ENCODE measurements at places on chromosomes 1 and 21.

GRCh38 chr21:20646431-20647165 lies 351.6 kb upstream of the NCAM2 start:
- no peak for DNase-seq

- DNase-seq = no peak
Measured at GRCh38 chr1:91513706-91514105, 13.1 kb downstream of the CDC7 start.

- peak; percentile 32 for DNase-seq
Measured at GRCh38 chr1:154423988-154424326, 18.8 kb downstream of the IL6R start.

DNA sequence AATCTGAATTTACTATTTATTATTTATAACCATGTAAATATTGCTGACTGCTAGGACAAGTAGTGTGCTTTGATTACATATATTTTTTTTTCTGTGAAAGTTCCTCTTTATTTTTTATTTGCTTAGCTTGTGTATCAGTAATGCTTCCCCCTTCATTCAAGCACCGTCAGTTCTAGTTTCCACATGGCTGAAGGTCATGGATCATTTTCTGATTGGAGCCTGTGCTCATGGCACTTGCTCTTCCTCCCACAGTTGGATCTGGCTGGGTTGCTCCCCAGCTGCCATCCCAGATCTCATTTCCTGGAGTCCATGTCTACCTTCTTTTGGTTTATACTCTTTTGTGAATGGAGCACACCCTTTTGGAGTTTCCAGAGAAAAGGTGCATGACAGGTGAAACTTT lies 57.0 kb upstream of the IGSF5 start:
- DNase-seq = no peak

DNA sequence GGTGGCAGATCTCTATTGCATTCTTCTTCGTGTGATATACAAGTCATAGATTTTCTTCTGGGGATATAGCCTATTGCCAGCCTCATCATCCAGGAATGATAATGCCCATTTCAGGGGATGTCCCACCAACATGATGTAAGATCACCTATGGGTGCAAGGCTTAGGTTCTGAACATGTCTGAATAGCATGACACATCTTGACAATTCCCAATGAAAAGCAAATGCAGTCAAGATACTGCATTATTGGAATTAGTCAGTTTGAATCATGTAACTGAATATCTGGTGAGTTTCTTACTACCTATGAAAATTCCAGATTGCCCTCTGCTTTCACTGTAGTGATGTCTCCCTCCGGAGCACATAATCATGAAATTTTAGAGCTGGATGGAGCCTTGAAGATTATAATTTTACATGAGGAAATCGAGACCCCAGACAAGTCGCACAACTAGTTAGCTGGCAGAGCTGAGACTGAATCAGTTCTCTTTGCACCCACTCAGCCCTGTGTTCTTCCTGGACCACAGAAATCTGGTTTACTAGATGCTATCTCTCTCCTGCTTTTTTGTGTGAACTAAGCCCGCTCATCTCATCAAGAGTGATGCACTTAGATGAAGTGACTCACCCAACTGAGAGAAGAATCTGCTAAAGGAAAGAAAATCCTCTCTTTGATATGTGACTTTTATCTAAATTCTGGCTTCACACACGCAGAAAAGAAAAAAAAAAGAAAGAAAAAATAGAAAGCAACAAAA lies 65.0 kb downstream of the WDR64 start:
- no peak for DNase-seq

DNA sequence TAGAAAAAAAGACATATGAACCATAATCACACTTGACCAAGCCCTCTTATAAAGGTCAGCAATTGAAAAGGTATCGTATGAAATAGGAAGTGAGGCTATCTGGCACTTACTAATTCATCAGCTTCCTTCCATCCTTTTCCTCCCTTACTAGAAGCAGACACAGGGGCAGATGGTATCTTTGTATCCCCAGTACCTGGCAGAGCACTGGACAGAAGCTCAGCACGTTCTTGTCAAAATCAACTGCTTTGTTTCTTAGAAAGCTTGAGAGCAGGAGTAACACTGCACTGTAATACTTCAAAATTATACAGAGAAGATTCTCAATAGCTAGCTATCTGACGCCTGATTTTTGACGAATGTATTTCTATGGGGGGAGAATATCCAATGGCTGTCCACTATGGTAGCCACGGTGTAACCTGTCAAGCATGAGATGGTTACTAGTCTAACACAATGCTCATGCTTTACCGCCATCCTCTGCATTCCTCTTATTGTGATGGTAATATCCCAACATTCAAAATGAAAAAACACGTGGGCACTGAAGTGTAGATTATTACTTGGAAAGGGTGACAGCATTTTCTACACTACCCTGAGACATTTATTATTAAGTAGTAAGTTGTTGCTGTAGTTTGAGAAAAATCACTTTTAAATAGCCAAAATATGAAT lies 175.6 kb downstream of the SIPA1L2 start:
- DNase-seq = no peak

- no peak for DNase-seq
Measured at GRCh38 chr1:1374589-1374928, 448 bp downstream of the AURKAIP1 start.

- no peak for DNase-seq
Measured at GRCh38 chr1:6263716-6264115, 2.8 kb upstream of the GPR153 start.

DNA sequence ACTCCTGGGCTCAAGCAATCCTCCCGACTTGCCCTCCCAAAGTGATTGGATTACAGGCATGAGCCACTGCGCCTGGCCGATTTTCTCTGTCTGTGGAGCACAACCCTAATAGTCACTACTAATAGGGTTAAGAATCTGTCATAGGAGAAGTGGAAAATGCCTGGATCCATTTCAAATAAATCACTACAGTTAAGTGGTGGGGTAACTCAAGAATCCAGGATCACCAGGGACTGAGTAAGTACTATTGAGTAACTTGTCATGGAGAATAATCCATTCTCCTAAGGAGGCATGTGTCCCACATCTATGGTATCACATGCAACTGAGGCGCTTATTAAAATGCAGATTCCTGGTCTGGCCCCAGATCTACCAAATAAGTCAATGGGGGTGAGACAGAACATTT lies 53.2 kb downstream of the OPTC start:
- no peak for DNase-seq

GRCh38 chr1:11314959-11315358 lies 42.0 kb downstream of the UBIAD1 start:
- no peak for DNase-seq

DNA sequence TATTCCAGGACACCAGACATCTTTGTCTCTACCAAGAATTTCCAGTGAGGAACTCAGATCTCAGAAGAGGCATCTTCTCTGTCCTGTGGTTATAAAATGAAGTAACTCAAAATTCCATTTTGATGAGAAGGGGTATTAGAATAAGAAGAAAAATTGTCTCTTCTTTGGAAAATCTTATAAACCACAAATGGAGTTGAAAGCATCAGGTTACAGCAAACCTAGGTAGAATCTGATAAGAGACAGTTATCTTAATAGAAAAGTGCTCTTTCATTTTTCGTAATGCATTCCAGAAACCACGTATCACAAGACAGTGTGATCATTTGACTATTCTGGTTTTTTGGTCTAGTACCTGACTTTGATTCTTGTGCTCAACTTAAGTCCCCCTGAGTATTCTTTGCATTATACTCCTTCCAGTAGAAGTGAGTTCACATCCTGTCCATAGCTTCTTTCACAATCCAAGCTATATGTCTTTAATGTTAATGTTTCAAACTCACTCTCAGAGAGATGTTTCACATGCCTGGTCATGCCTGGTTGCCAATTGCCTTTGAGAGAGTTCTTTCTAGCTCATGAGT lies 120.9 kb upstream of the PRDX6 start:
- DNase-seq = no peak

DNA sequence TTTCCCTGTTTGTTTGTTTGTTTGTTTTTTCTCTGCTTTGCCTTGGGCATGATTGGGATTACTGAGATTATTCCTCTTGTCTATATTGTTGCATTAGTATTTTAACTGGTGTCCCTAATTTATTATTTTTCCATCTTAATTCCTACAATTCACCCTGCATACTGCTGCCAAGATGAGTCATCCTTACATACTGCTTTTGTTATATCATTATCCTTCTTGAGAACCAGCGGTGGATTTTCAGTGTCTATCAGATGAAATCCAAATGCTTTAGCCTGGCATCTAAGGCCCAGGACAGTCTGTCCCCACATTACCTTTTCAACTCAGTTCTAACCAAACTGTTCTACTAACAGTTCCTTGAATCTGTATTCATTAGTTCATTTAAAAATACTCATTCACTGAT lies 101.7 kb downstream of the OLFML2B start:
- no peak for DNase-seq

DNA sequence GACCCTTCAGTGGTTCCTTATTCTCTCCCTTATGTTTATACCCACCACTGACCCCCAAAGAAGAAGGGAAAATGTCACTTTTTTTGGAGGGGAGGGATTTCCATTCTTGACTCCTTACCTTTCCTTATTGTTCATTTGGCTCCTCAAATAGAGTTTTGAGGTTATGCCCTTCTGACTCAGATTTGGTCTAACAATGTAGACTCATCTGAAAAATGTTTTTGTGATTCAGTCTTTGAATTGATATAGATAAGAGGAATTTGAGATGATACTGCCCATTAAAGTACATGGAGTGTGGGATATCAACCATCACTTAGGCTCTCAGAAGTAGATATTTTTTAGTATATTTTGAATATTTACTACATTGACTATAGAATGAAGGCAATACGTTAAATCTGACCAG lies 16.1 kb downstream of the USP1 start:
- no peak for DNase-seq

DNA sequence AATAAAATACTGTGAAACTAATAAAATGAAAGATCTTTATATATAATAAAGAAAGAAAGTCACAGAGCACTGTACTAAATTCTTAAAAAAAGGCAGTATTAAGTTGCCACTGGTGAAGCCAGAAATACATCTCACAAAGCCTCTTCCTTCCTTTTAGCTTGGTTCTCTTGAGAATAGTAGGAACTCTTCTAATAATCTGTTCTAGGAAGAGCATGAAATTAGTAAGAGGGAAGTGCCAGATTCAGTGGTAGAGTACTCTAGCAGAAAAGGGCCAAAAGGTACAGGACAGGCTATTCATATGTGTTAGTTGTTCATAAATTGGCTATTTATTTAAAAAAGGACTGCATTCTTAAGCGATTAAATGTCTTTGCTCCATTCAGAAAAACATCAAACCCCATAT lies 33.7 kb downstream of the CTTNBP2NL start:
- DNase-seq = no peak

- no peak for DNase-seq
Measured at GRCh38 chr1:237005674-237006073, 1.4 kb upstream of the MT1HL1 start.

DNA sequence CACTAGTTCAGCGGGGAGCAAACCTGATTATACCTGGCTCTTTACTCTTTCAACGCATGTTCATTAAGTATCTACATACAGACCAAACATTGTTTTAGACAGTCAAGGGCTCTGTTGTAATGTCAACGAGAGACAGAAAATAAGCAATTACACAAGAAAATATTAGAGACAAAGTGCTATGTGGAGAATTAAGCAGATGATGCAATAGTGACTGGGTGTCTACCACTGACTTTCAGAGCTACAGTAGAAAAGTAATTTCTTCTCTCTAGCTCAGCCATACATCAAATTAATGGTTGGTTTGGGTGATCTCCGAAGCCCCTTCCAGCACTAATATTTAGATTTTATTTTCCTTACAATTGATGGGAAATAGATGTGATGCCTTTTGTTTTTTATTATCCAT lies 23.3 kb downstream of the FYB2 start:
- DNase-seq = no peak

DNA sequence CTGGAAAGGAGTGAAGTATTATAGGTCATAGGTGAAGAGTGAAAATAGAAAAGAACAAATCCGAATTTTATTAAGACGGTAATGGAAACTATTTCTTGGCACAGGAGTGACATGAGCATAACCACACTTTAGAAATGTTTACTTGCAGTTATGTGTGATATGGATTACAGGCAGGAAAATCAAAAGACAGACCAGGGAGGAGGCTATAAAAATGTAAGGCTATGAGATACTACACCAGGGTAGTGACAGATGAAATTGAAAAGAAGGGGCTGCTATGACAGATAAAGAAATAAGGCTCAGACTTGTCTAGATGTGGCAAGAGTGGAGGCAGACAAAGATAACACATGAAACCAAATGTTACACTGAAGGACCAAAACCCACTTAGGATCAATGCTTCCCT lies 31.7 kb downstream of the GPATCH2 start:
- DNase-seq = no peak

GRCh38 chr1:23906731-23907130 lies 6.4 kb downstream of the CNR2 start:
- DNase-seq = no peak

DNA sequence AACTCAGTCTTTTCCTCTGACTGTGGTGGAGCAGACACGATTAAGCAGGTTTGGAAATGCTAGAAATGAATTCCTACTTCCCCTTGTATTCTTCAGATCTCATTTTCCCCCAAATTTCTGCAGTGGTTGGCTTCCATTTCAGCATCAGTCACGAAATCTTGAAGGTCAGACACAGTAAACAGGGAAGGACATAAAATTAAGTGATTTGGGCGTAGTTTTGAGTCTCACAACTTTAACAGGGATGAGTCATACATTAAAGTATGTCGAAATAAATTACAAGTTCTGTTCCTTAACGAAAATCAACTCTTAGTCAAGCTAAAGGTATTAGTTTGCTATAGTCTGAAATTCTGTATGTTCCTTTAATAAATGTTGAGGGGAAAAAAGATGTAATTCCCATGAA lies 61.1 kb downstream of the HNRNPR start:
- no peak for DNase-seq

DNA sequence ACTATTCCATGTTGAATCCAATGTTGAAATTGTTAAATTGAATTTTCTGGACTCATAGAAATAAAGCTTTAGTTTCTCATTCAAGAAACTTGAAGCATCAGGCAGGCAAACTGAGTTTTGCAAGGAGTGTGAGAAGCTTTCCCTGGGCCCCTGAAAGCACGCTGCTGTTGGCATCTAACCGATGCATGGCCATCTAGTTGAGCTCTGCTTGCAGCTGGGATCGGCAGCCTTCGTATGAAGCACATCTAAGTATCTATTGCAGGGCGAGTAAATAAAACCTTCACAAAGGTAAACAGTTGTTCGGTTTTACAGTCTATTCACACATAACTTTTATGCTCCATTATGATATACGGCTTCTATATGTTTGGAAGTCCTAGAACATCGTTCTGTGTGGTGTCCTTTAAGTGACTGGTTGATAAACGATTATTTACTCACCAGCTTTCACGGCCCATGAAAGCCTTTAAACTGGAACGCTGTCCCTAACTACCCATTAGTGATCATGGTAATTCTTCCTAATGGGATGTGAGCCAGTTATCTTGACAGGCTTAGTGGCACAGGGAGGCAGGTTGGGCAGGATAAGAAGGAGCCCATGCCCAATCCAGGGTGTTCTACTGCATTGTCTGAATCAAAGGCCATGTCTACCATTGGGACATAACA lies 71.7 kb downstream of the SEC16B start:
- DNase-seq = no peak

- no peak for DNase-seq
Measured at GRCh38 chr1:39969531-39970270, 14.8 kb downstream of the MFSD2A start.

- DNase-seq = no peak
Measured at GRCh38 chr1:100516857-100517256, 21.1 kb upstream of the GPR88 start.

DNA sequence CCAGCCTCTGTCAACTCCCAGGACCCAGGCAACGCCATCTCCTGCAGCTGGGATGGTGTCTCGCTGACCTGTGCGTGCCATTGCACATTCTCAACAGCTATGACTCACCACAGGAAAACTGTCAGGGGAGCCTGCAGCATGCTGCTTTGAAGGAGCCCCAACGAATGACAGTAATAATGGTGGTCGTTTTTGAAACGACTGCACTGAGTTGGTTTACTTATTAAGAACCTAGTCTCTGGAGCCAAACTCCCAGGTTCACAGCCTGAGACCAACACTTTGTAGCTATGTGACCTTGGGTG lies 21.6 kb downstream of the TCEA3 start:
- no peak for DNase-seq
